Activated gamma-delta T cell treated with anti-CD3 and anti-CD28 coated beads, Interleukin-2, amount 50 U/mL, for 16 hours (primary cell): ENCODE measurements at places on chromosomes 1 and 21.

DNA sequence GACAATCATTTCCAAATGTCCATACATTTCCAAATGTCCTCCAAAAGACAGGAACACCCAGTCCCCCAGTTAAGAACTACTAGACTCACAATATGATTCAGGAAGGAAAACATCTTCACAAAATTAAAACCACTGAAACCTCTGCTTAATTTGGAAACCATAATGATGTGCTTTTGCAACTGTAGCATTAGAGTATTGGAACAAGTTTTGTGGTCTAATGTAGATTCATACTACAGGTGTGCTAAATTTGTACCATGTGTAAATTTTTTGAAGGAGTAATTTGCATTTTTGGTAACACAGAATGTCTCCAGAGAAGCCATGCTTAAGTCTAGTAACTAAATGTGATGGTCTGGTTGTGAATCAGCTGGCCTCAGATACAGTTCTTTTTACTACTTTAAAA is 129.6 kb downstream of the DPYD start:
- no peak for DNase-seq

GRCh38 chr21:44093761-44094160 is 13.4 kb upstream of the PWP2 start:
- DNase-seq = no peak

GRCh38 chr1:84272401-84272800 is 29.1 kb upstream of the SAMD13 start:
- DNase-seq = no peak

GRCh38 chr1:43582162-43582566 is 51.5 kb downstream of the PTPRF start:
- peak; percentile 12 for DNase-seq

- DNase-seq = no peak
Measured at GRCh38 chr1:42221952-42222606, 57.5 kb upstream of the GUCA2A start.

DNA sequence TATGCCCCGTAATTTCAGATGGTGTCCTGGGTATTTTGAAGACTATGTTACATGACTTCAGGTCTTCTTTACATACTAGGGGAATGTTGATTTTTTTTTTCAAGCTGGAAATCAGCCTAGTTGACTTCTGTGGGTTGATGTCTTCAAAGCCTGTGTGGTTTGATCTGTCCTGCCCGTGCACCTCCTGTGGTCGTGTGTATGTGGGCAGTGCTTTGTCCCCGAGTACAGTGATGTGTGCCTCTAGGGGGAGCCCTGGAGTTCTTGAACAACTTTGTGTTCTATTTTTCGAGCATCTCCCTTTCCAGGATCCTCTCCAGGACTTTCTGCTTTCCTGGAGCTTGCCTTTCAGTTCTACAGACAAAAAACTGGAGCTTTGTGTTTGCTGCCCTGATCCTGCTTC is 28.9 kb downstream of the OBSCN start:
- no peak for DNase-seq

DNA sequence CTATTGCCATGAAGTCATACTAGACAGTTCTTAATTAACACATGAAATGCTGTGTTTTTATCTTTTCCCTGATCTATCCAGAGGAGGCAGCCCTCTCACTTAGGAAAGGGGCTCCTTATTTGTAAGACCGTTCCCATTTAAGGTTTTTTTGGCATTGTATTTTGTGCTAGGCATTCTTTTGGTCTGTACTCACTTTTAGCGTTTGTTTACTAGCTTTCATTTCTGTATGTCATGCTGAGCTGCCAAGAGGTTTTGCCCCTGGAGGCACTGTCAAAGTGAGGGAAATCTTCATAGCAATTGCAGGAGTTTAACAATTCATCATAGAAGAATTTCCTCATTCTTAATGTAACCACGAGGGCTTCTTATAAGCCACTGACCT is 59.5 kb downstream of the MTR start:
- DNase-seq = no peak

DNA sequence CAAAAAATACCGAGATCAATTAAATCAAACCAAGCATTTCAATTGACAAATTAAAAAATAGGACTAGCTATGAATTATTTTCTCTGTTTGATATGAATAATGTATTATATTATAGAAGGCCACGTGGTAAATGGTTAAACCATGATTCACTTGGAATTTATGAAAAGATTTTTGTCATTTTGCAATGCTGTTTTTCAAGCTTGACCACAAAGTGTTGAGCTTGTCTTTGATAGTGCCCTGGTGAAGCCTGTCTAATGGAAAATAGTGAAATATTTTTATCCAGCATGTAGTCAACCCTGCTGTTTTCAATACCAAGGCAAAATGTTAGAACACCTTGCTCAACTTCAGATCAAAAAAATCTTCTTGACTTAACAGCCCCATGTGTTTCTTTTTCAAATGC is 288.0 kb upstream of the PRMT6 start:
- no peak for DNase-seq

- no peak for DNase-seq
Measured at GRCh38 chr1:207670192-207670591, 25.3 kb downstream of the CR1L start.

- DNase-seq = no peak
Measured at GRCh38 chr1:67815303-67816094, 17.8 kb downstream of the GNG12 start.

DNA sequence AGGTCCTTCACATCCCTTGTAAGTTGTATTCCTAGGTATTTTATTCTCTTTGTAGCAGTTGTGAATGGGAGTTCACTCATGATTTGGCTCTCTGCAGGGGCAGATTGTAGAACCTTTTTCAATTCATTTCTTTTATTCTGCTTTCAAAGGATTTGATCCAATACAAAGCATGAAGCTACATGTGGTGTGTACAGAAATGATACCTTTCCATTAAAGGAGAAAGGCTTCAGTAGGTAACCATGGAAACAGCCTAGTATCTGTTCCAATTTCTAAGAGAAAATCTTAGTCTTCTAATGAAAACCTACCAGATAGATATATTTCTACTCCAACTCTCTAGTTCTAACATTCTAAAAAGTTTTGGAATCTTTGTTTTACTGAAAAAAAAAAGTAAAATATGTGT is 105.0 kb downstream of the SYT14 start:
- no peak for DNase-seq

DNA sequence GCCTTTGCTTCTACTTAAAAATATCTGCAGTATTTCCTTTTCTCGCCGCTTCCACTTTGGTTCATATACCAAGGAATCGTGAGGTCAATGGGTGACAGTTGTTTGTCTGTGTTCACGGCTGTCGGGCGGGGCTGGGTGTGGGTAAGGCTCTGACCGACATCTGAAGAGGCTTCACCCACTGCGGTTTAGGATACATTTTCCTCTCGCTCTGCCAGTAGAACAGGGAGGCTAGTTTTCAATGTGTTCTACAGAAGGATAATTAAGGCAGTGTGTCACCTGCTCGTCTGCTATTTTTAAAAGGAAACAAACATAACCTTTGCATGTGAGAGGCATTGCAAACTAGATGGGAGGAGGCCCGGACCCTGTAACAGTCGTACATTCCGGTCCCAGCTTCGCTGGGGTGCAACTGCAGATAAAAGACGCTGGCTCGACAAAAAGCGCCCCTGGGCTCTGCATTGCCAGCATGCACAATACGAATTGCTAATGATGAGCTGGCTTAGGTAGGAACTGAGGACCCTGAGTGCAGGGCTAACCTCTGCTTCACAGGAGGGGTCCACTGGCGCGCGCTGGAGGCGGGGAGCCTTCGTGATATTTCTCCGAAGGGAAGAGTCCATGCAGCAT is 8.5 kb upstream of the ERG start:
- DNase-seq = no peak

DNA sequence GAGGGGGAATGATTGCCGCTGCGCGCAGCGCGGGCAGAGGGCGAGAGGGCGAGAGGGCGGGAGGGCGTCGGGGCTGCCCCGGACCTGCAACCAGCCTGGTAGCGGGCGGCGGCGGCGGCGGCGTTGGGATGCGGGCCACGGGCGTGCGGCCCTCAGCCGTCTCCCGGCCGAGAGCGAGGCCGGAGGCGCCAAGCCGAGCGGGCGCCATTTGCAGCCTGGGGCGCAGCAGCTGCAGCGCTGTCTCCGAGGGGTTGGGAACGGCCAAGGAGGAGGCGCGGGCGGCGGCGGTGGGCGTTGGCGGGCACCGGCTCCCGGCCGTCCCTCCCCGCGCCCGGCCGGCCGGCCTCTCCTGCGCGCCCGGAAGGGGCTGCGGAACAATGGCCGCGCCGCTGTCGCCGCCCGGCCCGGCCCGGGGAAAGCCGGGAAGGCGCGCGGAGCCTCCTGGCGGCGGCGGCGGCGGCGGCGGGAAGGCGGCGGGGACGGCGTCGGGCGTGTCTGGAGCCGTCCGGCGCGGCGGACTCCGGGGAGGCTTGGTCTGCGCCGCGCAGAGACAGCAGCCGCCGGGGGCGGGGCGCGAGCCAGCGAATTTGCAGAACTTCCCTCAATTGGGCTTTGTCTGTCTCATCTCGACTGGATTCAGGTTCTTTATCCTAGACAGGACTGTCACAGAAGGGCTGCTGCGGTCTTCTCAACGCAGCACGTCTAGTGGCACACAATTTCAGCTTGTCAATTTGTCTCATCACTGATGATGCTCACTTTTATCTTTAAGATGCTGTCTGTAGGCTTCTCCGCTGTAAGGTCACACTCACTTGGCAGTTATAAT is 35.7 kb downstream of the ZBTB8B start:
- DNase-seq = no peak

GRCh38 chr1:52582116-52582696 is 20.0 kb upstream of the GPX7 start:
- DNase-seq = no peak

DNA sequence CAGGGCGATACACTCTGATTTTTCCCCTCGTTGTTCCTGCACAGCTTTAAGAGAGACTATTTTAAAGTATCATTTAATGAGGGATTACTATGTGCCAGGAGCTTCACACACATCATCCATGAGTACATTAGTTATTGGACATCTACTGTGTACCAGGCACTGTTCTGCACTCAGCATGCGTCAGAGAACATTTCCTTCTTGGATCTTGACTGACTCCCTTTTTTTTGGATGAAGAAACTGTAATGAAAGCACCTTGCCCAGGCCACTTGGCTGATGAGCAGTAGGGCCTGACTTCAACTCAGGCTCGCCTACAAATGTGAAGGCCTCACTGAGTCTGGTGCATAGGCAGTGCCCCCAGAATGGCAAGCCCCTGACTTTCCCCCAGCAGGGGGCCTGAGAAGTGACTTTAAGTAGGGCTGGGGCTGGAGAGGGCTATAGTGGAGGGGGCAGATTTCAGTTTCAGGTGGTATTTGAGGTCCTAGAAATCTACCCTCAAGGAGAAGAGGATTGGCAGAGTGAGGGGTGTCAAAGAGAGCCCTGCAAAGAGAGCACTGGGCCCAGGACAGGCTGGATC is 50.0 kb downstream of the PTPRU start:
- no peak for DNase-seq

DNA sequence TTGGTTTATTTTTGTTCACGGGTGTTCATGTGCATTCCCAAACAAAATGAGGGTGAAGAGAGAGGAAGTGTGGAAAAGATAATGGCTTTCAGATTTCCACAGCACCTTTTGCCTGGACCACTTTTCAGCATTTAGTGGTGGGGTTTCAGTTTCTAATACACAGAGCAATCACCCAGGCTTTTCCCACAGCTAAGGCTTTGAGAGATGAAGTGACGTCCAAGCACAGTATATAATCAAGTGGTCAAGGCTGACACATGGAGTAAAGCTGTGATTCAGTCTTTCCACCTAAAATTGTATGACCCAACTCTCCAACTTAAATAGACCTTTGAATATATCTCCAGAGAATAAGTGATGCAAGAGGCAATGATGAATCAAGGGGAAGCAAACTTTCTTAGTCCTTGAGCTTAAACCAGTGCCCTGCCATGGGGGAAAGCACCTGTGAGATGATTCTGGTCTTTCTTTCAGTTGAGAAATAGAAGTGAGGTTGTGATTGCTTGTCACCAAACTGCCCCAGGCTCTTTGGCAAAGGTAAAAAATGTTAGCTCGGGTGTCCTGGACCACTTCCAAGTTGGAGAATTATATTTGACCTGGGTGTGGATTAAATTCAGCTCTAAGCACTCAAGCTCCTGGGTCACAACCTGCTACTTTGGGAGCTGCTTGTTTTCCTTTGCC is 2.4 kb upstream of the PIK3R3 start:
- no peak for DNase-seq

- no peak for DNase-seq
Measured at GRCh38 chr1:198417039-198417438, 123.4 kb downstream of the ATP6V1G3 start.

DNA sequence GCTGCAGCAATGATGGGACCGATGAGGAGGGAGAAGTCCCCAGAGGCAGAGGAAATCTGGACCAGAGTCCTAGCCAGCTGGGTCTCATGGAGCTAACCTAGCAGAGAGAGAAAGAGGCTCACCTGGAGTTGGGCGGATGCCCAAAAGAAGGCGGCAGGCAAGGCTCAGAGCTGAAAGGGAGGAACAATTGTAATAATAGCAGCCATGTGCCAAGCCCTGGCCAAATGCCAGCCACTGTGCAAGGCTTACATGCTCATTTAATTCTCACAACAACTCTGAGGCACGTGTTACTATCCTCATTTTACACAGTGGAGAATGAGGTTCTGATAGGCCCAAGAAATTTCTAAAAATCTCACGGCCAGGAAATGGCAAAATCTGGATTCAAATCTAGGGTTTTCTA is 50.0 kb upstream of the ZNF648 start:
- DNase-seq = no peak

DNA sequence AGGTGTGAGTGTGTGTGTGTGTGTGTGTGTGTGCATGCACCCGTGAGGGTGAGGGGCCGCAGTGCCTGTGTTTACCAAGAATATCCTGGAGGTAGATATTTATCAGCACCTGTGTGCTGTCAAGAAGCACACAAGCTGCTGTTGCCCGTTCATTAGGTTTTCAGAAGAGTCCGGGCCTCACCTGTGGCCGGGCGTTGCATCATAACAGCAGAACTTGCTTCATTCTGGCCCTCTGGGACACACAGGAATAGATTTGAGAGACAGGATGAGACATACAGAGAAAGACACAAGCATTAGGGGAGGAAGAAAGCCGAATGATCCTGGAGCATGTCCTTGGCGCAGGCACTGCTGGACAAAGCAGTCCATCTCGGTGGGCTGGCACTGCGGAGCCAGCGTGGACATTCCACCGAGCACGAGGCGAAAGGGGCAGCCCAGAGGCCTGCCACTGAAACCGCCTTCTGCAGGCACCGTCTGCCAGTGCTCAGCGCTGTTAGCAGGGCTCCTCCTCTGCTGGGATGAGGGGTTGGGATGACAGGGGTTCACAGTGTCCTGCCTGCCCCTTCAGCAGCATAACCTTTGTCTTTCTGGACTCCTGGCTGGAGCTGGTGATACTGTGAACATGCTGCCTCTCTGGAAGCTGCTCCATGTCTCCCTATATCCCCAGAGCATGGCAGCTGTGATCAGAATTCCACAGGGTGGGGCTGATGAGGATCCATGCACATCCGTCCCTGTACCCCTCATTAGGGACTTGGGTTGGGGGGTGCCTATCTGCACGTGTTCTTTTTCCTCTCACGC is 81.1 kb downstream of the PEX14 start:
- no peak for DNase-seq

- DNase-seq = no peak
Measured at GRCh38 chr1:208088319-208088718, 155.9 kb downstream of the PLXNA2 start.

- DNase-seq = peak; percentile 31
Measured at GRCh38 chr21:32770871-32771523, 558 bp downstream of the PAXBP1 start.

- no peak for DNase-seq
Measured at GRCh38 chr1:45093334-45093733, 81.3 kb downstream of the UROD start.
